ENCODE measurements at places on chromosomes 13 and 19.

GRCh38 chr13:98909016-98909415 lies 68.8 kb downstream of the DOCK9 start:
- DNase-seq = no peak

- no peak for DNase-seq
Measured at GRCh38 chr19:17706750-17707181, 12.5 kb upstream of the MAP1S start.

GRCh38 chr13:24887759-24888158 lies 123.8 kb downstream of the RNF17 start:
- no peak for DNase-seq

DNA sequence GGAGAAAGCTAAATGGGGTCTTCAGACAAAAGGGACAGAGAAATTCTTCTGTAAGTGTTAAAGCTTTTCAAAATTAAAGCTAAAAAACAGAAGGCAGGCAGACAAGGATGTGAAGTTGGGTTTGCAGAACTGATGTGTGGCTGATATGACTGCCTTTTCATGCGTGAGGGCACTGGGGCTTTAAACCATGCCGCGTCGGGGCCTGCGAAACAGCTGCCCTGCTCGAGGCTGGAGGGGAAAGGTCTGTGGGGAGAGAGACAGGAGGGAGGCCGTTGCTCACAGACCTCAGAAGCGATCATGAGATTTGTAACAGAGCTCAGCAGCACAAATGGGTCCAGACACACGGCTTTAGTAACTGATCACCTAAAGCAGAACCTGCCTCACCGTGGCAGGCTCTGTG lies 23.5 kb downstream of the CAPS start:
- no peak for DNase-seq

DNA sequence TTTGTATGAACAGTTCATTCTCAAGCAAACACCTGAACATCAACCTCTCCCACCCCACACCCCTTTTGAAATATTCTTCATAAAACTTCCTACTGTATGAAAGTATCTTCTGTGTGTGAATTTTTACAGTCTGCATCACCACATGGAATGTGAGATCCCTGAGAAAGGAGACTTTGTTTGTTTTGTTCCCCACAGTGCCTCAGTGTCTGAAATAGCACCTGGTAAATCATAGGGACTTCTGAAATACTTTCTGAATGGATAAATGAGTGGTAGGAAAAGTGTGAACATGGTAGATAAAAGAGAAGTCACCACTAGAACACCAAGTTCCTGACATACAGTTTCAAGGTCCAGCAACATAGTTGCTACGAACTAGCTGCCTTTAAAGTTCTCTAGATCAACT lies 1071.2 kb downstream of the EFNB2 start:
- no peak for DNase-seq

DNA sequence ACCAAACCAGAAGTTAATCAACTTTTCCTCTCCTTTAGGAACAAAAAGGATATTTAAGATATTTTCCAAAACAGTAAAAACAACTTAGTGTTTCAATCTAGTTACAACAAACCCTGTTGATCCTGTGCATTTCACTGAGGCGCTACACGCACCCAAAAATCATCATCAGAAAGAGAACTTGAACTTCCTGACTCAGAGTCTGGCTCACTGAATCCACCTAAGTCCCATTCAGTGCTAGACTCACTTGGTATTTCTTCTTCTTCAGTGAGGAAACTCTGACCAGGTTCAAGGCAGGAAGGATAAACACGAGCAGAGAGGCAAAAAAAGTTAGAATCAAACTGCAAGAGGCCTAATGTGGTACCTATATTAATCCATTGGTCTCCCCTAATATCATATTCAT lies 2.2 kb downstream of the KBTBD6 start:
- no peak for DNase-seq

- DNase-seq = no peak
Measured at GRCh38 chr13:60514891-60515290, 117.9 kb downstream of the TDRD3 start.

GRCh38 chr19:18488403-18488723 lies 33.5 kb downstream of the ELL start:
- no peak for DNase-seq

GRCh38 chr19:47456721-47457474 lies 14.8 kb downstream of the SLC8A2 start:
- DNase-seq = no peak

DNA sequence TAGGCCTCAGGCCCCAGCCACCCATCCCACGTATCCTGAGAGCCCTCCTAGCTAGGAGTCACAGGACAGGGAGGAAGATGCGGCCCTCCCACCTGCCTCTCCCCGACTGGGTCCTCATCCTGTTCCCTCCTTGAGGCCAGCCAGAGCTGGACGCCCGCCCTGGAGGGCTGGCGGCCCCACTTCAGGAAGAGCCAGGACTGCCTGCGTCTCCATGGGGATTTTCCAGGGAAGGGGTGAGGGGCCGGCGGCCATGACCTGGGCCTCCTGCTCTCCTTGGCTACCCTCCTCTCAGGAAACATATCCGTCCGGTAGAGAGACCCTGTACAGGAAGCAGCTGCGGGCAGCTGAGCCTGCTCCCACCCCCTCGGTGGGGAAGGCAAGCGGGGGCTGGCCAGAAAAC lies 11.3 kb upstream of the PRKD2 start:
- no peak for DNase-seq

GRCh38 chr19:55693336-55693974 lies 18.4 kb downstream of the EPN1 start:
- no peak for DNase-seq

GRCh38 chr13:109376936-109377335 lies 409.4 kb downstream of the IRS2 start:
- no peak for DNase-seq

GRCh38 chr13:103898481-103898880 lies 832.3 kb upstream of the SLC10A2 start:
- no peak for DNase-seq

DNA sequence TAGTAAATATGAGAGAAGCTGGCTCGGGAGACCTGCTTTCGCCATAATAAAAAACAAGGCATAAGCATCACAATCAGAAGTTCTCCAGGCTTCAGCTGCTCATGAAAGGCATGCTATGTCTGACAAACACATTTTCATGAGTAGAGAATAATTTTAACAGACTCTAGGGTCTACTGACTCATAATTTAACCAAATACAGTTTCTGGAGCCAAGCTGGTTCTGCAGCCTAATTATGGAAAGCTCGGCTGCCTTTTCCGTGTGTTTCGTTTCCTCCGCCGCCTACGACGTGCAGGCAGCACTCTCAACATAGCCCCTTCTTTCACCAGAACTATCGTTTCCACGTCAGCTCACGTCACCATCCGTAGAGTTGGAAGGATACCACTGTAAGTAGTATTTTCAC lies 5.7 kb downstream of the MCF2L start:
- DNase-seq = no peak

- DNase-seq = no peak
Measured at GRCh38 chr13:113094410-113094800, 11.2 kb upstream of the F7 start.

- no peak for DNase-seq
Measured at GRCh38 chr13:110411688-110412059, 104.6 kb downstream of the COL4A2 start.
